ENCODE measurements at places on chromosomes 6 and 20. TPM values are rescaled to one million over a fixed set of nuclear protein-coding genes. Genes with fewer than 3 reads are reported as not detected.

Gene OTOR
- not detected for total RNA-seq

Gene COX4I2
- not detected for total RNA-seq

Gene ZCCHC3
- 19.5 TPM for total RNA-seq

Gene ADTRP
- 5.3 TPM for total RNA-seq

Gene SOX18
- total RNA-seq, result 24.4 TPM

Gene TFAP2D
- total RNA-seq, result not detected

Gene SNAP25
- 0.15 TPM for total RNA-seq

Gene FKBP1C
- total RNA-seq, result not detected

Gene METTL24
- not detected for total RNA-seq

Gene HLA-DPA1
- 0.65 TPM for total RNA-seq

Gene C6orf52
- 1.1 TPM for total RNA-seq

Gene UBD
- total RNA-seq, result 0.32 TPM

Gene UFL1
- total RNA-seq, result 23.7 TPM

Gene ZKSCAN3
- 5.5 TPM for total RNA-seq

All from epithelial cell of umbilical artery (primary cell).